ENCODE measurements at places on chromosomes 13 and 19.
A peak's percentile ranks its signal among the peaks of the same experiment; 100 is the strongest.

DNA sequence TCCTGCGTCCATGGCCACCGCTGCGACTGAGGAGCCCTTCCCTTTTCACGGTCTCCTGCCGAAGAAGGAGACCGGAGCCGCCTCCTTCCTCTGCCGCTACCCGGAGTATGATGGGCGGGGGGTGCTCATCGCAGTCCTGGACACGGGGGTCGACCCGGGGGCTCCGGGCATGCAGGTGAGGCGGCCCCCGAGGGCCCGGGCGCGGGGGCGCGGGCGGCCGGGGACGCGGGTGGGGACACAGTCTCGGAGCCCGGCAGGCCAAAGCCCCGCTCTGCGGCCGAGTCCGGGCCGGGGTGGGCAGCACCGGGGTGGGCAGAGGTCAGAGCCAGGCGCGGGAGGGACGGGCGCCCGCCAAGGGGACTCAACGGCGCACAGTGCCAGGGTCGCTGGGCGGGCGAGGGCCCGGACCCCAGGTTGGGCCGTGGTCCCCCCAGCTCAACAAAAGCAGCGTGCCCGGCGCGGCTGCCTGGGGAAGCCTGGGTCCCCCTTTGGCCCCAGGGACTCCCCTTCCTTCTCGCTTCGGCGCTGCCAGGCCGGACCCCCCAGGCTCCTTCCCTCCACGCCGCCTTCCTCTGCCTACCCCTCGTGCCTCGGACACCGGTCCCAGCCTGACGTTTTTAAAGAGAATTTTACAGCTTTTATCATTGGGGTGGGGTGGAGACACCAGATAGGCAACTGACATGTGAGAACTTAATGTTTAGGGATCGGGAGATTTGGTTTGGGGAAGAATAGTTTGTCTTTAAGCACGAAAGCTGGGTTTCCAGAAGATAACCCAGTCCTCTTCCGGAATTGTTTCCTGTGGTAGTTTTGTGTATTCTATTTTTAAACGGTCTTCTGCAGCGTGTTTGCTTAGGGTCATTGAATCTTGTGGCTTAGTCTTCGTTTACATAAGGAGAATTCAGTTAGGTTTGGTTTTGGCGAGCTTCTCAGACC is 509 bp downstream of the TPP2 start:
- DNase-seq, result no peak

- no peak for DNase-seq
Measured at GRCh38 chr19:48945817-48946216, 8.9 kb upstream of the BAX start.

GRCh38 chr13:84865783-84866221 is 933.4 kb downstream of the SLITRK6 start:
- DNase-seq, result no peak

DNA sequence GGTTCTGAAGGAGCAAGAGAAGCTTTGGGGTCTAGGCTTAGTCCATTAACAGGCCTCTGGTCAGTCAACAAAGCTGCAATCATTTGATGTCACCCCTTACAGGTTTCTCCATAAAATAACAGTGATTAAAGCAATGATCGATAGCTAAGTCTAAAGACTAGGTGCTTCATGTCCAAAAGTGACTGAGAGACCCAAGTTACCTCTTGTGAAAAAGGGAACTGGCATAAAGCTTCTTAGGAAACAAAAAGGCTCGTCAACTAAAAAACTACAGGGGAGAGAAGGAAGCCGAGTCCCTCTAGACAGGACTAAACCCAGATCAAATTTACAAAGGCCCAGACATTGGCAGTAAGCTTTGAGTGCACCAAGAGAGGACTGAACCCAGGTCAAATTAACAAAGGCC is 2.2 kb downstream of the DCUN1D2 start:
- DNase-seq, result no peak

DNA sequence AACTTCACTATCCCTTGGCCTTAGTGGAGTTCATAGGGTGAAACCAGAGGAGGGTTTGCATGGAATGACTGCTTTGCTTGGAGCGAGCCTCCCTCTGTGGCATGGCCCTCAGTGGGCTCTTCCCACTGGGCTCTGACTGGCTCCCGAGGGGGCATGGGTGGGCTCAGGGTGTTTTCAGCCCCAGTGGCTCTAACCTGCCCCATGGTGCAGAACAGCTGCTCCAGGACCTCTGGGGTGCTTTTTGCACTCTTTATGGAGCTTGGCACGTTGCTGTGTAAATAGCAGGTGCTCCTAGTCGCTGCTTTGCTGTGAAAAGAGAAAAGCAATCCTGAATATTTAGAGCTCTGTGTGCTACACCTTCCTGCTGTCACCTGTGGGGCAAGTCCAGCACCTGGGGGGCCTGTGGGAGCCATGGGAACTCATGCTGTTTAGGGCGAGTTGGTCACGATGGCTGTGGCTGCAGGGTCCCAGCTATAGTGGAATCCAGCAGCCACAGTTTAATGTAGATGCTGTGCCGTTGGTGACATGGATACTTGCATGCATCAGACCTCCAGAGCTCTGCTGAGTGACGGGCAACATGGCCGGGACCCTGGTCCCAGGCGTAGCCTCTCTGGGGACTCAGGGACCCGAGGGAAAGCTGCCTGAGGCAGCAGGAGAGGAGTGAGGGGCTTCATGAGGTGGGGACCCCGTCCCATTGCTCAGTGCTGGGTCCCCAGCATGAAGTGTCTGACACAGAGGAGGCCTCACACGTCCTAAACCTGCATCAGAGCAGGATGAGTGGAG is 14.3 kb upstream of the MCF2L start:
- no peak for DNase-seq

- no peak for DNase-seq
Measured at GRCh38 chr13:67017276-67017675, 212.9 kb downstream of the PCDH9 start.

- DNase-seq, result peak; percentile 74
Measured at GRCh38 chr19:44723952-44724319, 24.6 kb upstream of the BCL3 start.

GRCh38 chr13:32016631-32017030 is 14.9 kb upstream of the FRY start:
- DNase-seq, result no peak

- DNase-seq, result no peak
Measured at GRCh38 chr19:45568732-45569131, 15.9 kb downstream of the OPA3 start.

DNA sequence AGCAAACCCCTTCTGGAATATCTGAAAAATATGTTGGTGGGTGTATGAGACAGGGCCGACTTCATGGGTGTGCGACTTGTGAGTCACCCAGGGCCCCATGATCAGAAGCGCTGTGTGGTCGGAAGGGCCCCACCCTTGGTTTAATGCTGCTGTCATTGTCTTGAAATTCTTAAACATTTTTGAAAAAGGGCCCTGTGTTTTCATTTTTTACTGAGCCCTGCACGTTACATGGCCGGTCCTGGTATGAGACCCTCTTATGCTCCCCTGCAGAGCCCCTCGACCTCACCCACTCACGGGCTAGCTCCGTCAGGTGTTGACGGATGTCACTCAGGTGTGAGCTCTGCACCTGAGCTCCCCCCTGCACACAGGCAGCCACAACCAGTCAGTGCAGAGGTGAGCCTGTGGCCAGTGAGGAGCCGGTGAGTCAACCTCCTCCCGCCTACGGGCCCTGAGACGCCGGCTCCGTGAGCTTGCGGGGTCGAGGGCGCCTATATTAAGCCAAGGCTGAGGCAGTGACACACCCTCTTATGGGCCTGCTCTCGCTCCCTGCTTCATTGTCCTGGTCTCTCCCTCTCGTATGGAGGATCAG is 27.7 kb downstream of the GADD45B start:
- DNase-seq, result no peak

DNA sequence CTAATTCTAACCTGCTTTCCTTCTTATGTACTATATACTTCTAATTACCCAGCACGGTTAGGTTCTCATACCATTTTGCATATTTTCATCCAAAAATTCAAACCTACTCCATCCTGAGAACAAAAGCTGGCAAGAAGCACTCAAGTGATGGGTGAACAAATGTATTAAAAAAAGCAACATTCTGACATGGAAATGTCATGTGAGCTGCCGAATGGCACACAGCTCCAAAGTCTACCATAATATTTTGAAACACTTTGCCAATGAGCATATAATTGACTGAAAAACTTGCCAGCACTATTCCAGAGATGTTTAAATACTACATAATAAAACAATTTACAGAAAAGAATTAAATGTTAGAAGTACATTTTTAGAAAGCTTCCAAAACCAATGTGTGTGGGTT is 274.6 kb downstream of the ENOX1 start:
- DNase-seq, result no peak

DNA sequence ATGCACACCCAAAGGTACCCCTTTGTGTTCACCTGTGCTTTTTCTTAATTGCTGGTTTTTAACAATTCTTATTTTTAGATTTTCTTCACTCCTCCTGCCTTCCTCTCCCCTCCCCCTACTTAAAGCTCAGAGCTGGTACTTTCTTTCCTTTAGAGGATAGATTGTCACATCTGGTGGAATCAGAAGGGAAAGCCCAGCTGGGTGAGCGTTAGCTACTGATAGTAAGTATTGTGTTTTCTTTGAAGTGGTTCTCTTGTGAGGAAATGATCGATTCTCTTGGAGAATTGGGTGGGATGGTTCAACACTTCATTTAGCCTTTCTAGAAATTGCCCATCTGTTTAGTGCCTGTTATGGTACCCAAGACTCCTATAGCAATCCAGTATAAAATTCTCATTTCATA is 84.8 kb downstream of the FLT1 start:
- no peak for DNase-seq

- no peak for DNase-seq
Measured at GRCh38 chr13:85080691-85081090, 718.5 kb downstream of the SLITRK6 start.

DNA sequence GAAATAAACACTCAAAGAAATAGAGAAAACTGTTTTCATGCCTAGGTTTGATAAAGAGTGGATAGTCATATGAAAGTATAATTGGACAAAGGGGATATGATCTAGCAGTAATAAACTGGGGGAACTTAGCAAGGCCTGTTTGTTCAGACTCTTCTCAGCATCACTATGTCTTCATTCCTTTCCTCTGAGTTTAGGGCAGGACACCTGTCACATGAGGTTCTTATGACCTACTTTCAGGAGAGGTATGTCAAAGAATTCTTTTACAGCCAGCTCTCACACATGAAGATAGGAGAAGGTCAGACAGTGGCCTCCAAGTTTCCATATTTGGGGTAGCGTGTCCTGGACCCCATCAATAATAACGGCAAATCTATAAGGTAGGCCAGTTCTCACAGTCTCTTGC is 11.4 kb upstream of the RFXAP start:
- DNase-seq, result no peak

DNA sequence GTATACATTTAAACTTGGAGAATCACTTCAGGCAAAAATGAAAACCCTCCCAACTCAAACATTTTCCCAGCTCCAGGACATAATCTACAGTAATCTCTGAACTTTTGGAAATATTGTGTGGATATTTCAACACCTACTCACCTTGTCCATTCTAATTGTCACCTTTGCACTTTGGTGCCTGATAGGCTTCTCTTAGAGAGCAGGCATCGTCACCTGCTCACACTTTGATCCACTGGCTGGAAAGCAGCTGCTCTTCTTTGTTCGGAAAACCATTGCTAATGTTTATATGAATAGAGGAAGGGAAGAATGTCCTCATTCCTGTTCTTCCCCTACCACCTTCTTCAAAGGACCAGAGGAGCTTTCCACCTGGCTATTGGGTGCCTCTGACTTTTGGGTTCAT is 411.2 kb downstream of the FGF9 start:
- no peak for DNase-seq

DNA sequence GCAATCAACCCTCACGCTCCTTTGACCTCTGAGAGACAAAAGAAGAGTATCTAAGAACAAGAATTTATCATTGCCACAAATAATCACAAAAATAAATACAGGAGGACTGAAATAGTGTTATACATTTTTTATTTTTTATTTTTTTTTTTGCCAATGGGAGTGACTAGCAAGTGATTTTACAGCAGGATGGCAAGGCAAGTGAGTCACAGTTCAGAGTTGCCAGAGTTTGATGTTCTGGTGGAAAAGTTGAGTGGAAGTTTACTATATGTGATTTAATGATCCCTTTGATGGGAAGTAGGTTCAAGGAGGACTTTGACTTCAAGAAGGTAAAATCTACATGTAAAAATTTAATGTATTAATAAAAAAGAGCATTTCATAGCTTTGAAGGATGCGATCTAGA is 2691.4 kb downstream of the PCDH9 start:
- DNase-seq, result no peak

DNA sequence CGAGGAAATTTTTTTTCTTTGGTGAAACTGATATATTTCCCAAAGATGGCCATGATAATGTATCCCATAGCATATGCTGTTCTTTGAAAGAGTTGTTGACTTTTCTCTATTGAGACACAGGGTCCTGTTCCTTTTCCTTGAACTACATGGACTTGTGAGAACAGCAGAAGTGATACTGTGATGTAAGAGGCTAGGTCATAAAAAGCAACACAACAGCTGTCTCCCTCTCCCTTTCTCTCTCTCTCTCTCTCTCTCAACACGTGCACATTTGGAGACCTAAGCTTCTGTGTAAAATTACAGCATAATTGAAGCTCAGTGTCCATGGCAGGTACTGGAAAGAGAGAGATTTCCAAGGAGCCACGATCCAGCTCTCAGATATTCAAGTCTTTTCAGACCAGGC is 1712.4 kb downstream of the EFNB2 start:
- DNase-seq, result no peak

DNA sequence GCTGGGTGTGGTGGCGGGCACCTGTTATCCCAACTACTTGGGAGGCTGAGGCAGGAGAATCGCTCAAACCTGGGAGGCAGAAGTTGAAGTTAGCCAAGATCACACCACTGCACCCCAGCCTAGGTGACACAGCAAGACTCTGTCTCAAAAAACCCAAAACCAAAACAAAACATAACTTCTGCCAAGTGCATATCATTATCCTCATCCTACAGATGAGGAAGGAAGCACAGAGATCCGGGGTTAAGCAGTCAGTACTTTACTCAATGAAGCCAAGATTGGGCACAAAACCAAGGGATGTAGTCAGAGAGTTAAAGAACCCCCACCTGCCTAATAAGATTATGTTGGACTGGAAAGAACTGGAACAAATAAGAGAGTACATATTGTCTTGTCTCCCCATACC is 5.5 kb upstream of the TMTC4 start:
- no peak for DNase-seq

- DNase-seq, result no peak
Measured at GRCh38 chr19:19071897-19072296, 8.1 kb downstream of the SLC25A42 start.

- no peak for DNase-seq
Measured at GRCh38 chr13:40974460-40975407, 44.4 kb downstream of the ELF1 start.

- DNase-seq, result no peak
Measured at GRCh38 chr13:110942248-110942981, 27.5 kb upstream of the ANKRD10 start.

DNA sequence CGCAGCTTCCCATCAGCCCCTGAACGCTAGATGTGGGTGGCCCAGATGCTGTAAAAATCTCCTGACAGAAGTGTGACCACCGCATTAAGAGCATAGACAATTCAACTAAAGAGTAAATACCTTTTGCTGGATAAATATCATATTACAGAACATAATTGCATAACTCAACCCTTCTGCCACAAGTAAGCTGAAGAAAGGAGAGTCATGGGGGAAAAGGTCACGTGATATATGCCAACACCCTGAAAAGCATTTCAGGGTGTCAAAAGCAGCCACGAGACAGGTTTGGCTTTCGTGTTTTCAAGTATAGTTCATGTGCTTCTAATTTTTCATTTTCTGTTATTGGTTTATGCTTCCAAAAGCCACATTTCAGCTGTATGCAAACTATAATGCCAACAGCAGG is 71.3 kb downstream of the LHFPL6 start:
- no peak for DNase-seq

GRCh38 chr19:3459089-3459881 is 21.0 kb downstream of the SMIM24 start:
- no peak for DNase-seq
